ENCODE measurements at places on chromosomes 12 and 14.

GRCh38 chr12:69000540-69001243 is 67.7 kb upstream of the CPM start:
- no peak for DNase-seq

GRCh38 chr12:3004655-3005565 is 45.7 kb downstream of the TEAD4 start:
- no peak for DNase-seq

DNA sequence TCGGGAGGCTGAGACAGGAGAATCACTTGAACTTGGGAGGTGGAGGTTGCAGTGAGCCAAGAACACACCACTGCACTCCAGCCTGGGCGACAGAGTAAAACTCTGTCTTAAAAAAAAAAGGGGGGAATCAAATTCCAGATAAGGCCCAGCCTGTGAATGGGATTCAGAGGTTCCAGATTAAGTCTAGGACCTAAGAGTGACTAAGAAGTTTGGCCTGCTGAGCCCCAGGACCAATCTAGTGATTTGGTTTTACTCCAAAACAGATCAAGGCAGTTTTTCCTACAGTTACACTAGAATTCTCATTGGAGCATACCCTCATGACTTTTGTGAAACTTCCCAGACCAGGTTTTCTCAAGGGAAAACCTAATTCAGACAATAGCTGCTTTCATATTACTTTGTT is 22.8 kb downstream of the EXOC5 start:
- no peak for DNase-seq

- DNase-seq = no peak
These were observed 13.4 kb downstream of the CKAP4 start for GRCh38 chr12:106234449-106234848.

DNA sequence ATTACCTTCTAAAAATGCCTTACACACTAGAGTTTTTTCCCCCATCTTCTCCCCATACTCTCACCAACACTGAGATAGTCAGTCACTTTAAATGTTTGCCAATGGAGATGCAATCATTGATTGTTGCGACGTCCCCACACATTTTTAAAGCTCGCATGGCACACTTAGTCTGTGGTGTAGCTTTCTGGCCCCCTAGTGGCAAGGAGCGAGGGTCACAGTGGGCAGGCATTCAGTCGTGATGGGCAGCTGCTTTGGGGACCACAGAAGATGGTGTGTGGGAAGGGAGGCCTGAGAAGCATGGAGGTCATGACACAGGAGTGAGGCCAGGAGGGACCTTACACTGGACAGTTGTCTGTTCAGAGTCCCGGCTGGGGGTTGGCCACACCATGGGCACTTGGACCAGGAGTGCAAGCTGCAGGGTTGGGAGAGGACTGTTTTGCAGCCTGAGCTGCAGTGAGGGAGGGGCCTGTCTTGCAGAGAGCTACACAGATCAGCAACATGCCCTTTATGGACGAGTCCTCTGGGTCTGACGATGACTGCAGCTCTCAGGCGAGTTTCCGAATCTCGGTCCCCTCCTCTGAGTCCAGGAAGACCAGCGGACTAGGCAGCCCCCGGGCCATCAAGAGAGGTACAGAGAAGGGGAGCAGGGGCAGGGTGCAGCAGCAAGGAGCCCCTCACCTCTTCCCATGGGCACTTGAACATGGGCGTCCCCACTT is 28.6 kb downstream of the PIGH start:
- DNase-seq = peak; percentile 64

DNA sequence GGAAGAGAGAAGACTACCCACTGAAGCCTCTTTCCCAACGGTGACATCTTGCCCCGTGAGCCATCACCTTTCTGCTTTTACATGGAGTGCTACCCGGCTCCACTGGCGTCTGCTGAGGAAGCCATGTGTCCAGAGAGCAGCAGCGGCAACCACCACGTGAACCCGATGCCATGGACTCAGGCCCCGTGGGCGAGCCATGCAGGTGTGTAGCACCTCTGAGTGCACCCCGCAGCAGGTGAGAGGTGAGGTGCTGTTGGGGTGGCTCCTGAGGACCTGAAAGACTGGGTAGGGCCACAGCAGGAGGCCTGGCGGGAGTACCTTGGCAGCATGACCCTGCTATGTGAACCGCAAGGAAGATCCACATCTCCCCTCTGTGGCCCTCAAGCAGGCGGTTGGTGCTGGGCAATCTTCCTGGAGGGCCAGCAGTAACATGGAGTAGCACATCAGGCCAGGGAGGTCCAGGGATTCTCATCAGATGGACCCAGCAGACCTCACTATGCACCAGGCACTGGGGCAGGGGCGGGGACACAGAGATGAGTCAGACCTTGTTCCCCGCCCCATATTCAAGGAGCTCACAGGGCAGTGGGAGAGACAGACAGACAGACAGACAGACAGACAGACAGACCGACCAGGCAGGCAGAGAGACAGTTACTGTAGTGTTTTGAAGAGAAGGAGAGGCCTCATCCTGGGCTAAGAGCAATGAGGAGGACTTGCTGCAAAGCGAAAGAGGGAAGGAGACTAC is 129.6 kb downstream of the PAPOLA start:
- no peak for DNase-seq

GRCh38 chr12:71587012-71587411 is 76.6 kb downstream of the ZFC3H1 start:
- DNase-seq = no peak

DNA sequence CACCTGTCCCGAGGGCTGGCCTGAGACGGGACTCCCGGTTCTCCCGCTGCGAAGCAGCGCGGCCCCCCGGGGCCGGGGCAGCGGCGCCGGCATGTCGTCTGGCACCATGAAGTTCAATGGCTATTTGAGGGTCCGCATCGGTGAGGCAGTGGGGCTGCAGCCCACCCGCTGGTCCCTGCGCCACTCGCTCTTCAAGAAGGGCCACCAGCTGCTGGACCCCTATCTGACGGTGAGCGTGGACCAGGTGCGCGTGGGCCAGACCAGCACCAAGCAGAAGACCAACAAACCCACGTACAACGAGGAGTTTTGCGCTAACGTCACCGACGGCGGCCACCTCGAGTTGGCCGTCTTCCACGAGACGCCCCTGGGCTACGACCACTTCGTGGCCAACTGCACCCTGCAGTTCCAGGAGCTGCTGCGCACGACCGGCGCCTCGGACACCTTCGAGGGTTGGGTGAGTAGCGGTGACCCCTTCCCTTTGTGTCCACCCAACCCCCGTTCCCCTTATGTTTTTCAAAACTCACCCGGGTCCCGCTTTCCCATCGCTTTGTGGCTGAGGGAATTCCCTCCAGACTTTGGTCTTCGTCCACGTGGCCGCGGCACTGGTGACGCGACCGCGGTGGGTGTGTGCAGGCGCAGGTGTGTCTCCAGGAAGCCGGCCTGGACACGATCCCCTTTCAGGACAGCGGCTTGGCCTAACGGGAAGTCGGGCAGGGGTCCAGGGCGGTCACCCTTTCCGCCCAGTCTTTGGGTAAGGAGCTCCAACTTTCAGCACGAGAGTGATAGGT is 826 bp downstream of the PRKCH start:
- DNase-seq = peak; percentile 47

- DNase-seq = no peak
These were observed 34.3 kb upstream of the NOS1 start for GRCh38 chr12:117395766-117396165.

- peak; percentile 5 for DNase-seq
These were observed 551.7 kb downstream of the NRXN3 start for GRCh38 chr14:78721756-78722480.

DNA sequence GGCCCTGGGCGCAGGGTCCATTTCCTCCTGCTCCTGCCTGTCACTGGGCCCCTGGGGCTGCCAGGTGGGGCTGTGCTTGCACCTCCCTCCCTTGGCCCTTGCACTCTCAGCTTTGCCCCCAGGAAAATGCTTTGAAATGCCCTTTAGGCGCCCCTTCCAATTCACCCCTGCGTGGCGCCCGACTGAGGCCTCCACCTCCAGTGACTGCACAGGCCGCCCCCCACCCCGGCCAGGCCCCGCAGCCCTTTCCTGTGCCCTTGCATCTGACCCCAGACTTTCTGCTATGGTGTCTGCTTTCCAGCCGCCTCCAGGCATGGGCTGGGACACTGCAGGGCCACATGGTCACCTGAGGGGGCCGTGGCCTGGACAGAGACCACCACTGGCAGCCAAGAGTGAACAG is 17.4 kb downstream of the DDX54 start:
- no peak for DNase-seq

DNA sequence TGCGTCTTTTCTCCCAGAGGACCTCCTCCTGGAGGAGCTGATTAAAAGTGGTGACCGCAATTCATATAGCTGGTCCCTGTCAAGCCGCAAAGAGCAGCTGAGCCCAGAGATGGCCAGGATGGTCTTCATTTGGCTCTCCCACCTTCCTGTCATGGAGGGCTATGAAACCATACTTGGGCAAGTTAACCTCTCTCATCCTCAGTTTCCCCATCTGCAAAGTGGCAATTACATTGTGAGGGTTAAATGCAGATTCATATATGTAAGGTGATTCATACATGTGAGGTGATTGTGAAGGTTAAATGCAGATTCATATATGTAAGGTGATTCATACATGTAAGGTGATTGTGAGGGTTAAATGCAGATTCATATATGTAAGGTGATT is 3.6 kb upstream of the TESC start:
- DNase-seq = no peak
